NCI-H1930 (cell line): ENCODE measurements at places on chromosomes 3 and 15.

DNA sequence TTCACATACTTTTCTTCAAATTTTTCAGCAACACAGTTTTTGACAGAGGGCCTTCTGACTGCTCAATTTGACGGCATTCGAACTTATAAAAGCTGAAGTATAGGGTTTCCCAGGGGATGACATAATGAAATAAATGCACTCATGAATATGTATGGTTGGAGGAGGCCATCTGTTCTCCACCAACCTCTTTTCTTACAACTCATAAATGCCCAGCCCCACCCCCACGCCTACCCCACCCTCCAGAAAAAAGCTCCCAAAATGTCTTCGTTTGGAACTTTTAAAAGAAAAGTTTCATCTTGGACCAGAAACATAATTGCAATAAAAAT, 211.6 kb upstream of the LRRN1 start:
- DNase-seq = no peak

- no peak for DNase-seq
Observed at GRCh38 chr15:80693682-80694610, 1.2 kb upstream of the ABHD17C start.

- DNase-seq = no peak
Observed at GRCh38 chr3:166456286-166456685, 619.1 kb upstream of the BCHE start.

DNA sequence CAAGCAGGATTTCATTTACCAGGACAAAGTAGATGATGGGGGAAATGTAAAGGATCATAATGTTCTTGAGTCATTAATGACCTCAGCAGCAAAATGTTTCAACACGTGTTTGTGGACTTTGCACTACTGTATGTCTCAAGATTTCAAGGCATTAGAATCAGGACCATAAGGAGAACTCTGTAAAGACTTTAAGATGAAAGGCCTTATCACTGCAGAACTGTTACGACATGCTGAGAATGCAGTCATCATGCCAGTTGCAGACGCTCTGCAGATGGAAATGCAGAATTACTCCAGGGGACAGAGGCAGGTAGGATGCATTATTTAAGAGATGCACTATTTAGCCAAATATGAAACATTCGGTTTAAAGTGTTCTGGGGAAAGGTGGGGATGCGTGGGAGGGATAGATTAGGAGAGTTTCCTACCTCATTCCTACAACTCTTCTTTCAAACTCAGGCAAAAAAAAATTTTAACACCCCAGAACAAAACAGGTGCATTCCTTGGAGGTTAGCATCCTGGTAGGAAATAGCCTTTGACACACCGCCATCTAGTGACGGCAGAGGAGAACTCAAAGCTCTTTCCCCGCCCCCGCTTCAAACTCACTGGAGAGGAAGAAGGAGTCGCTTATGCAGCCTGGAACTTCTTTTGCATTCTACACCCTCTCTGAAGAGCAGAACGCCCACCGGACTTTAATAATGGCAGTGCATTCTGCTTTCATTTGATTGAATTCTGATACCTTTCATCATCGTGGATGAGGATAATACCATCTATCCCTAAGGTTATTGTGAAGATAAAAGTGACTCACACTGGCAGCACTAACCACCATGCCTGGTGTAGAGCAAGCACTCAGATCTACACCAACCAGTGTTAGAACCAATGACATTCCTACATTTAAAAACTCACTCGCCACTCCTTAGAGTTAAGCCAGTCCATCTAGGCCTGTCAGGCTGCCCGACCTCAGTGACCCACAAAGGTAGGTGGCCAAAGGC, 43.1 kb upstream of the TOPAZ1 start:
- DNase-seq = peak; percentile 53

- no peak for DNase-seq
Observed at GRCh38 chr3:175526609-175527280, 667.6 kb downstream of the NAALADL2 start.

GRCh38 chr15:92017882-92018534, 164.5 kb downstream of the SLCO3A1 start:
- DNase-seq = no peak

DNA sequence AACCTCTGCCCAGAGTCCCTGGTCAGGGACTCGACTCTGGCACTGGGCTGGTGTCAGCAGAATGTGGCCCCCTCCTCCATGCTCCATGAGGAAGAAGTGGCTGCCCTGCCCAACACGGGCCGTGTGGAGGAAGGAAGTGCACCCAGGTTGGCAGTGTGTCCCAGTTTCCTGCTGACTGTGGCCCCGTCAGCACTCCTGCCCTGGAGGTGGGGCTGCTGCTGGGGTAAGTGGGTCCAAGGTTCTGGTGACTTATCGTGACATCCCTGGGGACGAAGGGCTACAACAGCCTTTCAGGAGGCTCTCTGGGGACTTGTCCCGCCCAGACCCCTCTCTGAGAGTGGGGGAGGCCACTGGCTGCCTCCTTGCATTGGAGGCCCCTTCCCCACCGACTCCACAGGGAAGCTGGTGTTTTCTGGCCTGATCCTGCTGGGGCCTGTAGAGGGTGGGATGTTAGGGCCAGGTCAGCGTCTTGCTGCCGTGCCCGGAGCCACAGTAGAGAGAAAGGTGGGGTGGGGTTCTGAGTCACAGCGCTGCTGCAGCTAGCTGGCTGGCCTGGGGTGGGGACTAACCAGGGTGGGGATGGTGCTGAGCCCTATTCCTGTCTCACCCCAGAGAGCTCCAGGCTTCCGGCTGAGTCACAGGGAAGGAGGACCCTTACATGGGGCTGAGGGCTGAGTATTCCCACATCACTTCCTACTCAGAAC, 10.5 kb downstream of the SEMA4B start:
- DNase-seq = no peak

GRCh38 chr3:102354818-102355515, 79.8 kb upstream of the ZPLD1 start:
- DNase-seq = no peak

GRCh38 chr15:60052796-60053195, 48.7 kb downstream of the FOXB1 start:
- DNase-seq = no peak

- DNase-seq = no peak
Observed at GRCh38 chr3:196320137-196320536, 2.1 kb upstream of the DYNLT2B start.

- no peak for DNase-seq
Observed at GRCh38 chr3:43259626-43260025, 26.7 kb upstream of the SNRK start.

DNA sequence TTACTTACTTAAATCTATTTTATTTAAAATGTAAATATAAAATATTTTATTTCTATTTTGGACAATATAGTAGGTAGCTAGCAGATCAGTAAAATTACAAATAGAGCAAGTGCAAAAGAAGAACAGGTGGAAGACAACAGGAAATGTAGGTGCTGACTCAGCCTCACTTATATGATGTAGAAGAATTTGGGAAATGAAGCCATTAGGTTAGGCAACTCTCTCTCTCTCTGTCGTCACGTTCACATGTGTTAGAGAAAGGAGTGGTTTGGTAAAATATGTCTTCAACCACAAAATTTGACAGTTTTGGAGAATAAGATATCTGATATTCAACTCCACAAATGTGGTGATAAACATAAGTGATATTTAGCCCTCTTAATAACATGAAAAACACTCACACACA, 532.5 kb upstream of the KCNMB2 start:
- DNase-seq = no peak

DNA sequence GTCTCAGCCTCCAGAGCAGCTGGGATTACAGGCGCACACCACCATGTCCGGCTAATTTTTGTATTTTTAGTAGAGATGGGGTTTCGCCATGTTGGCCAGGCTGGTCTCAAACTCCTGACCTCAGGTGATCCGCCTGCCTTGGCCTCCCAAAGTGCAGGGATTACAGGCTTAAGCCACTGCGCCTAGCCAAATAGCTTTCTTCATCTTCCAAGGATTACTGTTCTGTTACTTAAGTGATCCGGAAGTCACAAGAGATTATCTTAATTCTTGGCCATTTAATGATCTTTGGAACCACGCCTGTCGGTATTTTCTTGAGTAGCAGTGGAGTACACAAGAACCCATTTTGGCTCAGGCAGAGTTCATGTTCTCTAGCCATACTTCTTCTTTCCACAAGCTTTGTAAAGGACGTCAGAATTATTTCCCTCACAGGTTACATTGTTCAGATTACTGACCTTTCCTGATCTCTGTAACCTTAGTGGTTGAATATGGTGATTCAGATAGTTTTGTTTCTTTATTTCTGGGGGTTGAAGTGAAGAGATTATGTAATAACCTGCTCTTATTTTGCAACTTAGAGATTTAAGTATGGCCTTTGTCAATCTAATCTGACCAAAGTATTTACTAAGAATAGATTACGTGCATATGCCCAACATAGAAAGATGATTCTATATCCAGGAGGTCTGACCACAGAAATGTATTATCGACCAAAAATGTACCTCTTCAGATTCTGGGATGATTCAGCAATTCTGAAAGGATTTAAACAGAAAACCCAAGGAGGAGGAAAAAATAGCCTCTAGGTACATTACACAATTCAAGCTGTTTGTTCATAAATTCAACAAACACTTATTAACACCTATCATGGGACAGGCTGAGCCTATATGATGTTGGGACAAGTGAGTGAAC, 132.2 kb downstream of the GREM1 start:
- no peak for DNase-seq

DNA sequence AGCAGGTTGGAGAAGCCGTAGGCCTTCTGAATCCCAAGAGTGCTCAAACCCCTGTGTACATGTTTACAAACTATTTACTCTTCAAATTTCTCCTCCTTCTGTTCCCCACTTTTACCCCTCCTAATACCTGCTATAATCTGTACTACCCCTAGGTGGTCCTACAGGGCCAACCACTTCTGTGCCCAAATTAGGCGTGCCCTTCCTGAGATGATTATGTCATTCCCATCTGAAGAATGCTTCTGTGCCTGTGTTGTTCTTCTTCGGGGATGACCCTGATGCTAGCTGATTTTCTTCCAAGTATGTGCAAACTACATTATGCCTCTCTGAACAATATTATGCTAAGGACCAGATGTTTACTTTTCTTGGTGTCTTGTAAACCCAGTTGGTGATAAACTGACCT, 20.5 kb downstream of the RBP2 start:
- no peak for DNase-seq

- no peak for DNase-seq
Observed at GRCh38 chr3:1057436-1057835, 35.4 kb upstream of the CNTN6 start.

DNA sequence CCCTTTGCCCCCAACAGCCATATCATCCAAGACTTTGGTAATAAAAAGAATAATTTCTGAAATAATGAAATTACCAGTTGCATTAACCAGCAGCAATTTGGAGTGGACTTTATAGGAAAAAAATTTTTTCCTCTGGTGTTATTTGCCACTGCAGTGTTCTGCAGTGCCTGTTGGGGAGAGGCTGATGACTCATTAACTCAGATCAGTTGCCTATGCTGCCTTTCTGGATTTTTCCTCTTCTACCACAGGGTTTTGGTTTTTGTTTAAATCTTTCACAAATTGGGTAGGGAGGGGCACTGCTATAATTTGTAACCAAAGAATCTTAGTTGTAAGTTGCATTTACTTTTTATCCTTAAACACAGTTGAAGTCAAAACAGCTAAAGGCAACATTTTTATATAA, 22.7 kb downstream of the ATP6V1A start:
- DNase-seq = no peak

- no peak for DNase-seq
Observed at GRCh38 chr15:89307791-89308190, 26.8 kb downstream of the POLG start.

- no peak for DNase-seq
Observed at GRCh38 chr3:125035217-125035616, 20.6 kb downstream of the HEG1 start.

- DNase-seq = no peak
Observed at GRCh38 chr3:168865022-168865551, 769.4 kb upstream of the GOLIM4 start.
